Stimulated activated CD8-positive, alpha-beta memory T cell treated with anti-CD3 and anti-CD28 coated beads, Interleukin-15, amount 100 ng/mL, for 48 hours (primary cell): ENCODE measurements at places on chromosomes 1 and 21.

DNA sequence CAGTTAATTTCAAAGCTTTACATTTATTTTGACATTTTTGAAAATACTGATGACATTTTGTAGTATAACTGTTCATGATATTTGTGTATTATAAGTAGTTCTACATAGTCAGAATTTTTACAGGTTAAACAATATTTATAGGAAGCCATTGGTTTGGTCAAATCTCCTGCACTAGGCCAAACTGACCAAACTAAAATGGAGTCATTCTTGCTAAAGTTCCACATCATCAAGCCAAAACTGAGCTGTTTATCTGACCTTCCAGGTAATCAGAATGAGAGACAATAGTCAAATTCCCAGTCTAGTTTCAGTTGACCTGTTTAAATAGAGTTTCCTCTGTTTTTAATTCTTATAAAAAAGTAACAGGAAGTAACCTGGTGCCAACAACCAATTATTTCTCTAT lies 253.3 kb upstream of the RGS18 start:
- no peak for DNase-seq

GRCh38 chr1:11862890-11863289 lies 4.1 kb upstream of the NPPB start:
- DNase-seq = no peak

DNA sequence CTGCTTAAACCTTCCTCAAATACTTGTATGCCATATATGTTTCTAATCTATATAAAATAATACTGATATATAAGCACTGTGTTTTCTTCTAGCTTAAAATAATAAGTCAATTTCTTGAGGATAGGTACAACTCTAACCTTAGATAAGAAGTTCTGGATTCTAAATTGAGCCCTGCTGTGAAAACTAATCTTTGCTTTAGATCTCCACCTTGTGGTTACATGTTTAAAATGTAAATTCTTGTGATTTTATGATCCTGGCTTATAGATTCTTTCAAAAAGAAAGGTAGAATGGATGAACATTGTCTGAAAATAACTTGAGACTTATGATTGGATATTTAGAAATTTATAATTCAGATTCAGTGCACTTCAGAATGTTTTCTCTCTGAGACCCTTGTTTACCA lies 38.9 kb upstream of the HMCN1 start:
- no peak for DNase-seq

DNA sequence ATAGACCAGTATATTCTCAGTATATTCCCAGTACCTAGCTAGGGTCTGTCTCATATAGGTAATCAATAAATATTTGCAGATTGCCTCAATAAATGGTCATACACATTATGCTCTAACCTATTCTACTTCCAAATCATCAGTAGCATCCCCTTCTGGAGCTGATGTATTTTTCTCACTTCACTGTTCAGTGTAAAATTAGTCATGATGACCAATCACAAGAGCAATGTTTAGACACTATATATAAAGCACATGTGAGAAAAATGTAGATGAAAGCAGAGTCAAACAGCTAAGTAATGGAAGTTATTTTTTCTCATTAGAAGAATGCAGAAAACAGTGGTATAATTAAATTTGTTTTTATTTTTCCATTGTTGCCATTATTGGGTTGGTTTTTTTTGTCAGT lies 34.7 kb downstream of the EPRS1 start:
- DNase-seq = no peak

DNA sequence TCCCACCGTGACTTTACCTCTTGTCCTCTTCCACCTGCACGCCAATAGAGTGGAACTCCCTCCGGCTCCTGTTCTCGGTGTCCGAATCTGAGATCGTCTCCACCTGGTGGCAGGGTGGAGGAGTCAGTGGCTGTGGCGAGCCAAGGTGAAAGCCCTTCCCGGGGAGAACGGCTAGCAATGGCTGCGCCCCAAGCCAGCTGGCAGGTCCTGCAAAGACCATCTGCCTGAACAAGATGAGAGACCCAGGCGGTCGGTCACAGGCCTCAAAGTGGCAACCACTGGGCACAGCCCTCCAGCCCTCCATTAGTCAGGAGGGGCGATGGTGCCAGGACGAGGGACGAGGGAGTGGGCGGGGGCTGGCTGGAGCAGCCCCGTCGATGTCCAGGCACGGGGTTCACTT lies 25.4 kb upstream of the SMIM12 start:
- no peak for DNase-seq

- no peak for DNase-seq
These were observed 60.9 kb downstream of the TBX19 start for GRCh38 chr1:168341483-168341975.

DNA sequence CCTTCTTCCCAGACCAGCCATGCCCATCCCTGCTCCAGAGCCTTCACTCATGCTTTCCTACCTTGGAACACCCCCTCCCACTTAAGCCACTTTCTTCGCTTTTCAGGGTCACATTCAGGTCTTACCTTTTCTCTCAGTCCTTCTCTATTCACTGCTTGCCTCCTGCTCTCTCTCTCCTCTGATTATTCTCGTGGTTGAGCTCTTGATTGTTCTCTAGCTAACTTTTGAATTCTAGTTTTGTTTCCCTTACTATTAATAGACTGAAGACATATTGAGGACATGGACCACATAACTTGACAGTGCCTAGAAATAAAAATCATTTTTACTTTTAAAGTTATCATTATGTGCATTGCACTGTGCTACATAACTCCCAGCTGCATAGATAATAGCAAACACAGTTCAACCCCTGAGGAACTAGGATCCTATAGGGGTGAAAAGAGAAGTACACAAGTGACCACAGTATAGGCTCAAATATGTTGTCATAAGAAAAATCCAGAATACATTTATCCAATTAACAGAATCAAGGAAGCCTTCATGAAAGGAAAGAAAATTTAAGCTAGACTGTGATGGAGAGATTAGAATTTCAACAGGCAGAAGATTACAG lies 21.5 kb downstream of the INSL5 start:
- DNase-seq = no peak

GRCh38 chr1:38456531-38456876 lies 403.1 kb downstream of the RRAGC start:
- no peak for DNase-seq

DNA sequence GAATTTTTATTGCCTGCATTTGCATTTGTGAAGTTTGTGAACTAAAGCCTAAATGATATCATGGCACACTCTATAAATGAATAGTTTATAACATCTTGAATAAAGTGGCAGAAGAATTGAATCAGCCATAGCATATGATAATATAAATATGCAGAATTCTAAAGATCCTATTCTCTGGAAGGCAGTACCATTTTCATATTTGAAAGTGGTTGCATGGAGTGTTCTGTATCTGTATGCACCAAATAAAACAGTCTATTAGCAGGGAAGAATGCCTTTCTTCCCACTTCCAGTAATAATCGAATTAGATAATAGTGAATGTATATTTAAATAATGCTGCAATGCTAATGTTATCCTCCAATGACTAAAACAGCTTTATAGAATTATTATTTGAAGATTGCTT lies 57.9 kb upstream of the TRIM67 start:
- DNase-seq = no peak

- no peak for DNase-seq
These were observed 103.7 kb downstream of the NCAM2 start for GRCh38 chr21:21101911-21102310.

DNA sequence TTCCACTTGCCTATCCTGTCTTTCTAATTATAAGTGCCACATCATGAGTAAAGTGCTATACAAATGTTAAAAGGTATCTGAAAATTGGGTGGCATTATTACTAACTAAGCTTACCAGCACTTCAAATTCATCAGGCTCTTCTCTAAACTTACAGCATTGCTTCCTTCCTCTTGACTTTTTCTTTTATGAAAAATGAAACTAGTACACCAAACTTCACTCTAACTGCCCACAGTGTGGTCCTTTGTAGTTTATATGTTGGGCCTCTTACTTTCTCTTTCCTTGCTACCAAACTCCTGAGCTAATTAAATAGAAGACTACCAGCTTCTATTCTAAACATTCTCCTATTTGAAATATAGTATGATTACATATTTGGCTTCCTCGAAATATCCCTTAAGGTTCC lies 81.8 kb downstream of the NOTCH2 start:
- DNase-seq = no peak

GRCh38 chr1:219498666-219499065 lies 114.2 kb downstream of the ZC3H11B start:
- DNase-seq = no peak

DNA sequence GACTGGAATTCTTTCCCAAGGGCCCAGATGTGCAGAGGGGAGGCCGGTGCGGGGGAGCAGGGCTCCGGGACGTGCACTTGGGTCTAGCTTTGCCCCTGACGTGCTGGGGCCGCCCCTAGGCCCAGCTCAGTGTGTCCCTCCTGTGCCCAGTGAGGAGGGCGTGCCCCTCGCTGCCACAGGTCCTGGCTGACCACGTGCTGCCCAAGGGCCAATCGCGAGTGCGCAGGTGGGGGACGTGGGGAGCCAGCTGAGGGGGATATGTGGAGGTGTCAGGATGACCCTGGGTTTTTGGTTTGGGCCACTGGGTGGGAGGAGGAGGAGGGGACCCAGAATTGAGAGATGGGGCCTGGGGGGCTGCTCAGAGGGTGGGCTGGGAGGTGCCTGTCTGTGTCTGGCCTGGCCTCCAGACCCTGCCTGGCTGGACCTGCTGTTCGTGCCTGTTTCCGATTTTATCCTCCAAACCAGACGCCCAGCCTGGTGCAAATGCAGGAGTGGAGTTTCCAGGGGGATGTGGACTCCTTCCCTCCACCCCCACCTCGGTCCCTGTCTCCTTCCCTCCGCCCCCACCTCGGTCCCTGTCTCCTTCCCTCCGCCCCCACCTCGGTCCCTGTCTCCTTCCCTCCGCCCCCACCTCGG lies 6.1 kb upstream of the RNF223 start:
- DNase-seq = no peak

GRCh38 chr1:25867210-25867991 lies 8.1 kb downstream of the PAQR7 start:
- DNase-seq = no peak

GRCh38 chr1:69139007-69139406 lies 428.7 kb upstream of the LRRC7 start:
- no peak for DNase-seq

- no peak for DNase-seq
These were observed 19.3 kb downstream of the CNTN2 start for GRCh38 chr1:205062319-205062718.
